ENCODE measurements at places on chromosomes 7 and 10.

DNA sequence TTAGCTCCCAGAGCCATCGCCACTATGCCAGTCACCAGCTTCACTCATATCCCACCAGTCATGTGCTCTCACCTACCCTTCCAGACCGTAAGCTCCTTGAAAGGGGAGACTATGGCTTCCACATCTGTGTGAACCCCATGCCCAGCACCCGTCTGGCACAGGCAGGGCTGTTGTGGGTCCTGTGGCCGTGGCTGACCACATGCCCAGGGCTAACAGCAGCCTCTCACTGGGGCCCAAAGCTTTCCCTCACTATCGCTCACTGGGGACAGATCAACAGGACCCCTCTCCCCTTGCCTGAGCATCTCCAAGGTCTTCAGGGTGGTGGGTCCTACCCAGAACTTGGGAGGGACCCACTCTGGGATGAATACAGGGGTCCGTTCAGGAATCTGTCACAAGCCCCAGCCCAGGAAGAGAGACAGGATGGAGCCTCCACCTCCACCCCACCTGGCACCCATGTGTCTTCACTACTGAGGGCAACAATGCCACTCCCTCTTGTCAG, 303.9 kb downstream of the GRID1 start:
- no peak for DNase-seq

DNA sequence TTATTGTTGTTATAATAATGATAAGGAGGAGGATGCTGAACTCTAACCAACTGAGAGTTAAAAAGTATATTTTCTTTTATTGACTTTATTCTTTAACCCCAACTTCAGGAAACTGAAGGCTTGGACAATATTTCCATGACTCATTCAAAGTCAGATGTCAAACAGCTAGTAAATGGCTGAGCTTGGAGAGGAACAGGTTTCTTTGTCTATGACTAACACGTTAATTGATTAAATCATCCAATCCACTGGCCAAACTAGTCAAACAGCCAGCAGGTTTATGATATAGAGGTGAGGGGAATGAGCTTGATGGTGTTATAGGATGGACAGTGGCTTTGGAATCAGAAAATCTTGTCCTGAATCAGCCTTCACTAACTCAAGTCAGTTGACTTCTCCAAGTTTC, 119.1 kb upstream of the WDR11 start:
- peak; percentile 23 for DNase-seq

- no peak for DNase-seq
Observed at GRCh38 chr7:92293896-92294590, 48.3 kb downstream of the ANKIB1 start.

- no peak for DNase-seq
Observed at GRCh38 chr10:105658696-105659095, 1017.6 kb downstream of the SORCS3 start.

DNA sequence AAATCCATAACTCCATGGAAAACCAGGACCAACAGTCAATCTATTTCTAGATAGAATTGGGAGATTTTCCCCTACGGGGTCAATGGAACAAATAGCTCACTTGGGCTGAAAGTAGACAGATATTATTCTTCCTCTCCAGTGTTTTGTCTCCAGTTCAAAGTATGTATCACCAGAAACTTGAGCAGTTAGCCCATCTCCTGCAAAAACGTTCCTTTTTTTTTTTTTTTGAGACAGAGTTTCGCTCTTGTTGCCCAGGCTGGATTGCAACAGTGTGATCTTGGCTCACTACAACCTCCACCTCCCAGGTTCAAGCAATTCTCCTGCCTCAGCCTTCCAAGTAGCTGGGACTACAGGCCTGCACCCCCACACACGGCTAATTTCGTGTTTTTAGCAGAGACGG, 390.0 kb upstream of the AUTS2 start:
- DNase-seq, result no peak

- no peak for DNase-seq
Observed at GRCh38 chr10:22599048-22599561, 115.3 kb downstream of the PIP4K2A start.

DNA sequence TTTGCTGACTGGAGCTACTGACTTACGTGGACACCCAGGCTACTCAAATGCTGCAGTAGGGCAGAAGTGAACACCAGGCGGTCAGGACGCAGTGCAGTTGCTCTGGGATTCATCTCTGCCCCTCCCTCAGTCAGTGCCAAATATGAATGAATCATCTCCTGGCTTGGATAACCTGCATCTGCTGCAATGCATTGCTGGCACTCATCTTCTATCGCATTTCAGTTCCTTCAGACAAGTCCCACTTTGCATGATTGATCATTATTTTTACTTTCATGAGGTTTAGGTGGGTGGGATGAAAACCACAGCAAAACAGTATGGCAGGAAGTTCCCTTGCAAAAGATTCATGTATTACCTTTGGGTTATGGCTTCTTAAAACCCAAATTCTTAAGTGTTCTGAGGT, 224.6 kb upstream of the NRP1 start:
- peak; percentile 17 for DNase-seq

GRCh38 chr7:27846388-27846787, 106.4 kb downstream of the TAX1BP1 start:
- DNase-seq, result no peak

GRCh38 chr10:48614481-48615390, 9.9 kb upstream of the ARHGAP22 start:
- DNase-seq, result no peak

DNA sequence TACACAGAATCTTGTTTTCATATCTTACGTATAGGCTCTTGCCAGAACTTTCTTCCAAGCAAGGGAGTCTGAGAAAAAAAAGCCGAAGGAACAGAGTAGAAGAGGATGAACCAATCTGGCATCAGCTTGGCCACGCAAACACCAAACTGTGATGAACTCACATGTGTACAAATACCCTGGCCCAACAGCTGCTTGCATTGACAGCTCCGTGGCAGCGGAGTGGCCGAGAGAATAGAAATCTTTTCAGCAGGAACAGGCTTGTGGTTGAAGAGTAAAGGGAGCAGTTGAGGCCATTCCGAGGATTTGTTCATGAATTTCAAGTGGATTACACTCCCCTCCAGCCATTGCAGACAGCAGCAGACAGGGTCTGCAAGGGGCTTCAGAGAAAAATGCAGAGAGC, 173.8 kb upstream of the PLXNA4 start:
- DNase-seq, result no peak

DNA sequence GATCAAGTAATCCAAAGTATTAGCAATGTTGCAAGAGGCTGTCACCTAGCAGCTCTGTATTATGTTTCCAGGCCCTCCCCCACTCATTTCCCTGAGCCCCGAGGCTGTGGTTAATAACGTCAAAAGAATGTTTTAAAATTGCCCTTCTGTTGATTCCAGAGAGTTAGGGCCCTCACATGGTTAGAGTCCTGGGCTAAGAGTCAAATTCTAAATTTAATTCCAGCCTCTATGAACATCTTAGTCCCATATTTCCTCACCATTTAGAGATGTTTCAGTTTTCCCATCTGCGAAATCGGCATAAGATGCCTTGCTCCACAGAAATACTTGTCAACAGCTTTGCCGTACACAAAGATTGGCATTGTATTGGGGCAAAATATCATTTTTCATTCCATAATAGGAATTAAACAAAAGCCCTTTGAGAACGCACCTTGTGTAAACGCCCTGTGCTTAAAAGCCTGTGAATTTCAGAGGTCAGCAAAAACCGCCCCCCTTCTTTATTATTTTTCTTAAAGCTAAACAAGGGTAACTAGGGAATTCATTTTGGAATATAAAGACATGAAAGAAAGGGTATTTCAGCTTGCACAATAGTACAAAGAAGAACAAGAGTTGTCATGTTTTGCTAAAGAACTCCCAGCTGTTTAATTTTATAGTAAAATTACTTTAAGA, 135.8 kb downstream of the ARID5B start:
- no peak for DNase-seq

DNA sequence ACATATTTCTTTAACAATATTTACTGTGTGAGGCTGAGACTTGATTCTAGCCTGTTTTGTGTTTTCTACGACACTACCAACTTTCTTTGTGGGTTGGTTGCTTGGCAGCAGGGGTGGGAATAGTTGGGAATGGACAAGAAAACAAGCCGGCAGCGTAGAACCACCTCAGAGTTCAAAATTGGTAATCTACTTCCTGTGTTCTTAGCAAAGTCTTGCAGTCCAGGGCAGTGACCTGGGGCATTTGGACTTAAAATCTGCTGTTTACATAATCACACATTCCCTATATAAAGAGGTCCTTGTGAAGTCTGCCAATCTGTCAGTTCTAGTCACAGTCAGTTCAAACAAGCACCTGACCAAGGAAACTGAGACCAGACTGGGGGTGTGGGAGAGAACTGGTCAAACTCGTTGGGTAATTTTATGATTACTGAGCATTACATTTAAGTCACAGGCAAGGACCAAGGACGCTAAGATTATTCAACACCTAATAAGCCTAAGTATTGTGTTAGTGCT, 167.9 kb downstream of the CPEB3 start:
- DNase-seq, result peak; percentile 25

DNA sequence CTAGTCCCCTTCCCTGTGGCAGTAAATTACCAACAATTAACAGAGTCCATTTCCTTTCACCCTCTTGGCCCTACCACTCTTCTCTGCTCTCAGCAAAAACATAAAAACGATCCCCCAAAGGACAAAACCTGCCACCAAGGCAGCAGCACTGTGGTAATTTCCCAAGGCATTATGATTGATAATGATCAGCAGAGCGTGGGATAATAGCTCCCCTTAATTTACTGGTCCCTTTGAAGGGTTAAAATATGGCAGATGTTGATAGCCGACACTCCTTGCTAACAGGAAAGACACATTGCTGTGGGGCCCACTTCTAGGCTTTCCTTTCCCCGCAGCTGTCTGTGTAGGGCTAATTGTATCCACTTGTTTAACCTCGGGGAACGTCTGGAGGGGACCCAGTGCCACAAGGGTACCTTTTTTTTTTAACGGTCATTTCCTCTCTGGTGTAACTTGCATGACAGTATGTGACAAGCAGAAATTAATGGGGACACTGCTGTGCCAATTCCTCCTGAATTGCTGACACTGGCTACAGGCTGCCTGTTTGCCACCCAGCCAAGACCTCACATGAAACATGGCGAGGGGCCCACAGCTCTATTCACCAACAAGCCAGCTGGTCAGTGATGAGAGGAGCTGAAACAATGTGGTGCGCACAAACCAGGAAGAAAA, 81.3 kb downstream of the CDK6 start:
- DNase-seq, result no peak

DNA sequence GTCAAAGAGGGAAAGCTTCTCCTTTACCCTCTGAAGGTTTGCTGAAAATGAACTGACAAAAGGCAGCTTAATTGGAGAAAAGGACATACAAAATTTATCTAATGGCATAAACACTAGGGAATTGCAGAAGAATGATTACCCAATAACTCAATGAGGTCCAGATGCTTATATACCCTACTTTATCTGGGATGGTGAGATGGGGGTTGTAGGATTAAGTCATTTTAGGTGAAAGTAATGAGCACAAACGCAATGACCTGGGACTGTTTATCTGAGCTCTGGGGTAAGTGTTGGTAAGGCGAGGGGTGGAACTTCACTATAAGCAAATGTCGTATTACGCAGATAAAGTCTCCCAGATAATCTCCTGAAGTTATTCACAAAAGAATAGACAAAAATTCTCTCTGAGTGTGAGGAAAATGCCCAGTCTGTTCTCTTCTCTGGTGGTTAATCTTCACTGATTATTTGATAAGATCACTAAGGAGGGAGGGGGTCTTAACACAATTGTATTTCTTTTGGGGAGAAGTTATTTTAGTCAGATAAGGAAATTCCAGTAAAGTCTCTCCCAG, 1067.8 kb downstream of the DNAJB9 start:
- no peak for DNase-seq

DNA sequence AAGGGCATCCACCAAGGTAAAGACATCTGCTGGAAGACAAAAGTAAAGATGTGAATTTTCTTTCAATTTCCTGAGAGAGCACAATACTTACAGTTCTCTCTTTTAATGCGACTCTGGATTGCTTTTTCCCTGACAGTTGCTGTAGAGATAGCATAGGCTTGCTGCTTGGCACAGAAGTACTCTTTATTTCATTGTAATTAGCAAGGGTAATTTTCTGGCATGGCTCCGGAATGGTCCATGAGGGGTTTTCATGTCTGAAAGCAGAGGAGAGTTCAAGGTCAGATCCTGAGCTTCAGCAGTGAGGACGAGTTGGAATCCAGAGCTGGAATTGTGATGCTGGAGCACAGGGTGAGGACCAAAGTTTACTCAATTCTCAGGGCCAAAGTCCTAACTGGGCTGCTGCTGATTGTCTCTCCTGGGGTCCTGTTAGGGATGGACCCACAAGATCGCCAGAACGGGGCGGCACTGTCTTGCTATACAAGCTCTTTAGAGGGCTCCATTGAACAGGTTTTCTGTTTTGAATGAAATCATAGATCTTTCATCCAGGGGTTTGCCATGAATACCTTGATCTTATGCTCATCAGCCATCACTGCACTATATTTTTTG, 190.0 kb upstream of the MKI67 start:
- DNase-seq, result no peak

DNA sequence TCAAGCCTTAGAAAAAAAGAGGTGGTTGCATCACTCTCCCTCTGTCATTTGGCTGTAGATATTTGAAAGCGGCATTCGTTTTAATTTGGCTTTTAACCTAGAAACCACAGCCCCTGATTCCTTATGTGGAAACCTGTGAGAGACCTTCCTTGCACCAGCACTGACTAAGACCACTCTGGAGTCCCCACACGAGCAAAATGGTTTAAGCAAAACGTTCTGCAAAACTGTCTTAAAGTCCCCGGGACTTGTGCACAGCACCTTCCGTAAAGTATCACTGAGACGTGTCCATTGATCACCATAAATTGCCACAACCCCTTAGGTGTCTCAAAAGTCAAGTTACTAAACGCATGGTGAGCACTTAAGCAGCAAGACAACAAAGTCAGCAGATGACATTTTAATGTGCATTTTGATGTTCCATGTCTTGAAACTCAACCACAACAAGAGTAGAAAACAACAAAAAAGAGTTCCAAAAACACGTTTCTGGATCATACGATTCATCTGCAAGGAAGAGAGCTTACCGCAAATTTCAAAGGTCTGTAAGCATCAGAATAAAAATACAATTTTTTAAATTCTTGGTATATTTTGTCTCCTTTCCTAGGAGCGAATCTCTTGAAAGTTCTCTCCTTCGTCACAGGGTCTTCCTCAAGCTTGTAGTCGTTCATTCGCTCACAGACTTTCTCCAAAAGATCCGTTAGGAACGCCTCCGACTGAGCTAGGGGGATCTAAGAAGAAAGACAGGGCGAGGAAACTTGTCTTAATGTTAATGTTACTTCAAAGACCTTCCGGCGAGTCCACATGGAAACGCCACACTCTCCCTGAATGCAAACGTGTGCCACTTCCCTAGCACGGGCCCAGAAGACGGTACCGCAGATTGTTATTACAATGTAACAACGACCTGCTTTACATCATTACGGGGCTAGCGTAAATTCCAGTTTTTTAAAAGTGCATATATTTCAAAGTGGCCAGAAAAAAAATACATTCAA, 37.7 kb downstream of the CNPY1 start:
- DNase-seq, result no peak
